Activated CD8-positive, alpha-beta memory T cell treated with anti-CD3 and anti-CD28 coated beads for 1 hour (primary cell): ENCODE measurements at places on chromosomes 16 and 17.
A peak's percentile ranks its signal among the peaks of the same experiment; 100 is the strongest.

GRCh38 chr17:62827746-62828485, 19.8 kb upstream of the MARCHF10 start:
- DNase-seq, result no peak

- peak; percentile 10 for DNase-seq
Measured at GRCh38 chr16:56279132-56279531, 87.8 kb downstream of the GNAO1 start.

- no peak for DNase-seq
Measured at GRCh38 chr16:46896314-46896968, 12.3 kb downstream of the GPT2 start.

DNA sequence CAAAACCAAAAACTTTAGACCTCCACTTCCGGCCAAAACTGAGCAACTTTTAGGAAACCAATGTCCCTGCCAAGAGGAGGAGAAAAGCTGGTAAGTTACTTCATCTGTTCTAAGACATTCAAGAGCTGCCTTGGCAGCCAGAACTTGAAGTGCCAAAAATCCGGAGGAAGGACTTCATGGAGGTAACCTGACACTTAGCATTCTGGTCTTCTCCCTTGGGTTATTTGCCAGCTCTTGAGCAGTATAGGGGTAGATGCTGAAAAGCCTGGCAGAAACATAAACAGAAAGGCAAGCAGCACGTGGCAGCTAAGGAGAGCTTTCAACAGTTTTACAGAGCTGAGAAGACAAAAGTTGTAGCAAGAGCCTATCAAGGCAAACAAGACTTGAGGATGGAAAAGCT, 53.2 kb downstream of the CDYL2 start:
- no peak for DNase-seq

DNA sequence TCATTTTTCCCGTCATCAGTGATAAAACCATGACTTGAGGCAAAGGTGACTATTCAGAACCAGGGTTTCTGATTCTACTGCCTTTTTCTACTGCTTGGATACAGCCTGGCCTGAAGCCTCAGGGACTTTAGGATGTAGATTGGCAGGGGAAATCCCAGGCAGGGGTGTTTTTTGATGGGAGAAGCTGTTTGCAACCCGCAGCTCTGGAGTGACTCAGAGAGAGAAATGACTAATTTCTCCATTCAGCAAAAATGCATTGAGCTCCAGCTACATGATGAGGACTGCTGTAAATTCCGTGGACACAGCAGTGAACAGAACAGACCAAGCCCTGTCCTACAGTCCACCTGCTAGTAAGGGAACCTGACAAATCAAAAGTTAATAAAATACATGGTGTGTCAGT, 560.6 kb downstream of the CDH13 start:
- no peak for DNase-seq

- no peak for DNase-seq
Measured at GRCh38 chr16:83095941-83096692, 469.3 kb downstream of the CDH13 start.

- DNase-seq, result no peak
Measured at GRCh38 chr17:79038545-79039135, 14.7 kb downstream of the C1QTNF1 start.

- DNase-seq, result no peak
Measured at GRCh38 chr17:30226878-30227277, 8.6 kb downstream of the SLC6A4 start.

- DNase-seq, result no peak
Measured at GRCh38 chr16:68033101-68033500, 10.0 kb downstream of the DUS2 start.

DNA sequence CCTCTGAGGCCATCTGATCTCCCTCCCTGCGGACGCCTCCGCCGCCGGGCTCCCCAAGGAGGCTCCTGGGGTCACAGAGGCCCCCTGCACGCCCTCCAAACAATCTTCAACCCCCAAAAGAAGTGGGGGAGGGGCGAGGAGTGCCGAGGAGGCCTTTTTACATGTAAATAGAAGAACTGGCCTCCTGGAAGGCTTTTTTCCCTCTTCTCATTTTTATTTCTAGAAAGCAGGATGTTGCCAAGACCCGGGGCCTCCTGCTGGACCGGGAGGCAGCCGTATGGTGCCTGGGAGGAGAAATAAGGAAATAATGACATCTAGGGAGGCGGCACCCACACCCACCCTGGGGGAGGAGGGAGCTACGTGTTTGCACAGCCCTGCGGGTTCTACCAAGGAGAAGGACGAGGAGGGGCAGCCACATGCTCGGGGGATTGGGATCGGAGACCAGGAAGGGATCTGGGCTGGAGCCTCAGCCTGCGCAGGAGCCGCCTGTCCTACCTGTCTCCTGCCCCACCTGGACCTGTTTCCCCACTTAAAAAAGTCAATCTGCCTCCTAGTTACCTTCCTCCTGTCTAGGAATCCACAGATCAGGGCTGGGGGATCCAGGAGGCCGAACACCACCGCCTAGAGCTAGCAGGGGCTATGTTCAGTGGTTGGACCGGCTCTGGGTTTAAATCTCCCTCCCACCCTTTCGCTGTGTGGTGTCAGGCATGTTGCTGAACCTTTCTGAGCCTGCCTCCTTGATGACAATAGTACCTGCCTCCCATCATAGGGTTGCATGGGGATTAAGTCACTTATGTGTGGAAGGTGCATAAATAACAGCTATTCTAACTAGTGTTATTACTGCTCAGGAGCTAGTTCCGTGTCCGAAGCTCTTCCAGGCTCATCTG, 175.7 kb upstream of the GSE1 start:
- DNase-seq, result no peak

DNA sequence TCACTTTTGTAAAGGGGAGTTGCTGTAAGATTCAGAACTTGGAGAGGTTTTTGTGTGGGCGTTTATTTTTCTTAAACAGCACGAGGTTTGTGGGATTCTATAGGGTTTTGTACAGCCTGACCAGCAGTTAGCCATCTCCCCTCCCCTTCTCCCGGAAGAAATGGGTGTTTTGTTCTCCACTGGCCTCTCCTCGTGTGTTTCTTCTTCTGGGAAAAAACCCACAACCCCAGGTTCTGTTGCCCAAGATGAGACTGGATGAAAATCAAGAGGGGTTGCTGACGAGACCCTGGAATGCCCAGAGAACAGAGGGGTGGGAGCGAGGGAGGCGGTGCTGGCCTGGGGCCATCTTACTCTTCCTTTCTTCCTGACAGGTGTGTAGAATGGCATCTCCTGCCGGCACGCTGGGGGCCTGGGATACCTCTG, 186.1 kb downstream of the MSI2 start:
- DNase-seq, result no peak
